Fibroblast of skin of left quadriceps (primary cell): ENCODE measurements at places on chromosomes 3 and 15.

DNA sequence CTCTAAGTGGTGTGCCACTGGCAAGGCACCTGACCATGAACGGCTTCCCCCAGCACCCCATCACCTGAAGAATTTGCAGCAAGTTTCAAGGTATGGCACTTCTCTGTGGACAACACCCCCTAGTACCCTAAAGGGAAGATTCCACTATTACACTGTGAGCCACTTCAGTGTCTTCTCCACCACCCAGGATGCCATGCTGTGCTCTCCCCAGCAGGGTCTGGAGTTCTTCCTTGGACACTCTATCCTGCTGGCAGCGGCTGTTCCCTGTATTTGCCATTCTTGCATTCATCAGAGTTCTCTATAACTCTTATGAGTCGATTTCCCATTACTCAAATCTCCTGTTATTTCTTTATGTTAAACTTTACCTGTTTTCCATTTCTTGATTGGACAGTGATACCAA is 33.9 kb upstream of the RNU6-1 start:
- DNase-seq = no peak

DNA sequence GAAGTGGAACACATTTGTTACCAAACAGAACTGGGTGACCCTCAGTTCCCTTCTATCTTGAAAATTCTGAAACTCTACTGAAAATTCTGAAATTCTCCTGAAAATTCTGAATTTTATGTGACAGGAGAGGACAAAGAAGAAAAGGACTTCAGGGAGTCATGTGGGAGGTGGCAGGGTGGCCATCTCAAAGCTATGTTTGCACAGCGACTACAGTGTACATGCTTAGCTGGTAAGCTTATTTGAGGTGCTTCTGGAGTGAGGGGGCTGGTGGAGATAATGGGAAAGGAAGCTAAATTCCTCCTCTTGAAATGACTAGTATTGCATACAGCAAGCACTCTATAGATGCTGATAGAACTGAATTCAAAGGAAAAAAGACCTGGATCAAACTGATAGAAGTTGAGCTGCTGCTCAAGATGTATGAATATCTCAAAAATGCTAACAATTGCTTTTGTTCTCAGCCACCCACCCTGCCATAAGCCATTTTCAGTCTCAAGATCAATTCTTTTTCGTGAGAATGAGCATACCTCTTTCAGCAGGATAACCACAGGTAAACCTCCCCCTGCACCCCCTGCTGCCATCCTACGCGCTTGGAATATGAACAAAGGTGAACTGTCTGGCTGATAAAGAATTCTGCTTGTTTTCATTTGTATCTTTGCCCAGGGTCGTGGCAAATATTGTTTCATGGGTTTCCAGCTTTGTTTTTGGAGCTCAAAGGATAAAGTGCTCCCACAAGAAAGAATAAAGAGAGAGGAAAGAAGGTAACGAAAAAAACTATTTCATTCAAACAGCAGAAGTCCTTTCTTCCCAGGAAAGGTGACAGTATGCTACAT is 16.6 kb upstream of the ARHGEF3 start:
- no peak for DNase-seq

GRCh38 chr15:52247461-52247860 is 48.1 kb downstream of the MYO5C start:
- DNase-seq = no peak

GRCh38 chr3:14522129-14522691 is 17.9 kb downstream of the GRIP2 start:
- DNase-seq = no peak

- DNase-seq = no peak
Measured at GRCh38 chr3:141372656-141373055, 4.4 kb downstream of the ZBTB38 start.
